ENCODE measurements at places on chromosomes 2 and 18. TPM values are rescaled to one million over a fixed set of nuclear protein-coding genes. Genes with fewer than 3 reads are reported as not detected.

DNA sequence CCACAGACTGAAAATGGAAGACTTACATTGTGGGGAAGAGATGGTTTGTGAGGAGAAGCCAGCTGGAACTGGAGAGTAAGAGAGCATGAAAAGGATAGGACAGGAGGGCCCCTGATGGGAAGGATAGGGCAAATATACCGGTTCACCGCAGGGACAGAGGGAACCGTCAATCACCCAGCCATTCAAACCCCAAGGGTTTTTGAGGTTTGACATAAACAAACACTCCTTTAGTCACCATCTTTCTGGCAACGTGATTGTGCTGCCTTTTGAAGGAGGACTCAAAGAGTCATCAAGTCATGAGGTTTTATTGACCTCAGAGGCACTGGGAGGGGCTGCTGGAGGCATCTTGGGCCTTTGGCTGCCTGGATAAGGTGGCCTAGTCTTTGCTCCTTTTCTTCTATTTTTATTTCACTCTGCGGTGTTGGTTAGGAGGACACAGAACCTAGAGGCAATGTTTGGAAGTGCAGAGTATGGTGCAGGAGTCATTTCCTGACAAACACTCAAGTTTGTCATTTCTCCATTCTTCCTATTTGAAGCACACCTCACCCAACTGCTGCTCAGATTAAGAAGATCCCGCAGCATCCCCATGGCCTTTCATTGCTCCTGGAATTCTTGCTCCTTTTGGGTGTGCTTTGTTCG is 487.3 kb upstream of the SPRED2 start:
- no peaks in the 10 kb centered on the region for H3K36me3 ChIP-seq
- no peak overlapping the region for H3K27ac ChIP-seq
- no peaks in the 10 kb centered on the region for H3K27me3 ChIP-seq
- H3K4me3 ChIP-seq = no peak overlapping the region
- DNase-seq = no peak

GRCh38 chr2:120430957-120431356 is 85.0 kb downstream of the INHBB start:
- no peak overlapping the region for H3K27ac ChIP-seq
- no peaks in the 10 kb centered on the region for H3K4me1 ChIP-seq
- no peaks in the 10 kb centered on the region for H3K36me3 ChIP-seq
- H3K27me3 ChIP-seq = peaks cover 51% of the 10 kb centered on the region
- DNase-seq = no peak

GRCh38 chr2:70901227-70902066 is 34.3 kb upstream of the ATP6V1B1 start:
- peak overlapping the region; percentile 81 for H3K4me3 ChIP-seq
- peaks cover 10% of the 10 kb centered on the region for H3K4me1 ChIP-seq
- peak overlapping the region; percentile 65 for H3K27ac ChIP-seq
- H3K27me3 ChIP-seq = peaks cover 95% of the 10 kb centered on the region
- H3K36me3 ChIP-seq = no peaks in the 10 kb centered on the region
- no peak for DNase-seq

- peaks cover 10% of the 10 kb centered on the region for H3K4me1 ChIP-seq
- H3K27ac ChIP-seq = no peak overlapping the region
- no peaks in the 10 kb centered on the region for H3K36me3 ChIP-seq
- no peak for DNase-seq
These were observed 297.6 kb downstream of the CDCA7 start for GRCh38 chr2:173652311-173652710.

- no peaks in the 10 kb centered on the region for H3K27me3 ChIP-seq
- peaks cover 9% of the 10 kb centered on the region for H3K4me1 ChIP-seq
- no peak overlapping the region for H3K27ac ChIP-seq
- H3K4me3 ChIP-seq = no peak overlapping the region
These were observed 89.7 kb upstream of the DTNA start for GRCh38 chr18:34620258-34620861.

- H3K27ac ChIP-seq = no peak overlapping the region
- no peaks in the 10 kb centered on the region for H3K27me3 ChIP-seq
- H3K36me3 ChIP-seq = no peaks in the 10 kb centered on the region
- no peak overlapping the region for H3K4me3 ChIP-seq
These were observed 76.6 kb upstream of the ZNF516 start for GRCh38 chr18:76571689-76572088.

- peaks cover 1% of the 10 kb centered on the region for H3K4me1 ChIP-seq
- H3K36me3 ChIP-seq = no peaks in the 10 kb centered on the region
- H3K4me3 ChIP-seq = no peak overlapping the region
- H3K27me3 ChIP-seq = no peaks in the 10 kb centered on the region
- DNase-seq = no peak
These were observed 385.2 kb upstream of the PIK3C3 start for GRCh38 chr18:41569867-41570266.

GRCh38 chr2:43198263-43198662 is 28.1 kb downstream of the ZFP36L2 start:
- no peaks in the 10 kb centered on the region for H3K36me3 ChIP-seq
- H3K27me3 ChIP-seq = no peaks in the 10 kb centered on the region
- no peak for DNase-seq
- no peak overlapping the region for H3K27ac ChIP-seq

GRCh38 chr2:142989273-142990204 is 112.1 kb downstream of the KYNU start:
- no peaks in the 10 kb centered on the region for H3K36me3 ChIP-seq
- DNase-seq = no peak
- H3K4me1 ChIP-seq = no peaks in the 10 kb centered on the region

GRCh38 chr2:9137379-9138150 is 69.0 kb upstream of the ASAP2 start:
- peaks cover 16% of the 10 kb centered on the region for H3K4me1 ChIP-seq
- H3K27me3 ChIP-seq = peaks cover 2% of the 10 kb centered on the region
- no peak for DNase-seq
- H3K4me3 ChIP-seq = no peak overlapping the region
- no peak overlapping the region for H3K27ac ChIP-seq
- H3K36me3 ChIP-seq = no peaks in the 10 kb centered on the region

DNA sequence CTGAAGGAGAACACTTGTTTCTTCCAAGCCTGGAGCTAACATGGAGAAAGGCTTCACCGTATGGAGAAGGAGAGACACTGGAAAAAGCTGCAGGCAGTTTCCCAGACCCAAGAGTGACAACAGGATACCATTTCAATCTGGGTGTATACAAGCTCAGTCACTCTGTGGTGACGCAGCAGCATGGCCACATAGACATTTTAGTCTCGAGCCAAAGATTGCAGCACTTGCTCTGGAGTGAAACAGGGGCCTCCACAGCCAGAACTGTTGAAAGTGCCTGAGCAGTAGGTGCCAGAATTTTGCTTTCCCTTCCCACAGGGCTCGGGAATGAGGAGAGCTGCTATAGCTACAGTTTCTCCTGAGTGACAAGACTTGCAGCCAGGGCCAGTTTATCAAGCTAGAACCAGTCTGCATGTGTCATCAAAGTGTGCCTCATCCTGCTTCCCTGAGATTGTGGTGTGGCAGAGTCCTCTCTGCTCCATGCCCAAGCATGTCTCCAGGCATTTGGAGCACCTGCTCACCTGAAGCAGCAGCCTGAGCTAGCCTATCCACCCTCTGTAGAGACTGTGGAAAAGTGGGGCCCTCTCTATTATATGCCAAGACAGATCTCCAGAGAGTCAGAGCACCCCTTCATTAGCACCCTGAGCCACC is 234.6 kb upstream of the CDH19 start:
- H3K27me3 ChIP-seq = no peaks in the 10 kb centered on the region
- no peak overlapping the region for H3K4me3 ChIP-seq

DNA sequence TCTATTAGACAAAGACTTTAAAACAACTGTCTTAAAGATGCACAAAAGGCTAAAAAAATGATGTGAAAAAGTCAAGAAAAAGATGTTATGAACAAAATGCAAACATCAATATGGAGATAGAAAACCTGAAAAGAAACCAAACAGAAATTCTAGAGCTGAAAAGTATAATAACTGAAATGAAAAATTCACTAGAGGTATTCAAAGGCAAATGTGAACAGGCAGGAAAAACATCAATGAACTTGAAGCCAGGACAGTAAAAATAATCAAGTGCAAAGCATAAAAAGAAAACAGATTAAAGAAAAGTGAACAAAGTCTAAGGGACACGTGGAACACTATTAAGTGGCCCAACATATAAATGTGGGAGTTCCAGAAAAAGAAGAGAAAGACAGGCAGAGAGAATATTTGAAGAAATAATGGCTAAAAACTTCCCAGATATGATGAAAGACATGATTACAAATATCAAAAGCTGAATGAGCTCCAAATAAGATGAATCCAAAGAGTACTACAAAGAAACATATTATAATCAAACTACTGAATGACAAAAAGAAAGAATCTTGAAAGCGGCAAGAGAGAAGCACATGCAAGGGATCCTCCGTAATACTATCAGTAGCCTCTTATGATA is 57.5 kb downstream of the KANSL1L start:
- no peak for DNase-seq
- peaks cover 2% of the 10 kb centered on the region for H3K4me1 ChIP-seq
- no peaks in the 10 kb centered on the region for H3K27me3 ChIP-seq
- peaks cover 40% of the 10 kb centered on the region for H3K36me3 ChIP-seq
- no peak overlapping the region for H3K27ac ChIP-seq
- H3K4me3 ChIP-seq = no peak overlapping the region

GRCh38 chr2:235560345-235560744 is 66.5 kb downstream of the AGAP1 start:
- H3K36me3 ChIP-seq = no peaks in the 10 kb centered on the region
- DNase-seq = no peak
- no peaks in the 10 kb centered on the region for H3K27me3 ChIP-seq

DNA sequence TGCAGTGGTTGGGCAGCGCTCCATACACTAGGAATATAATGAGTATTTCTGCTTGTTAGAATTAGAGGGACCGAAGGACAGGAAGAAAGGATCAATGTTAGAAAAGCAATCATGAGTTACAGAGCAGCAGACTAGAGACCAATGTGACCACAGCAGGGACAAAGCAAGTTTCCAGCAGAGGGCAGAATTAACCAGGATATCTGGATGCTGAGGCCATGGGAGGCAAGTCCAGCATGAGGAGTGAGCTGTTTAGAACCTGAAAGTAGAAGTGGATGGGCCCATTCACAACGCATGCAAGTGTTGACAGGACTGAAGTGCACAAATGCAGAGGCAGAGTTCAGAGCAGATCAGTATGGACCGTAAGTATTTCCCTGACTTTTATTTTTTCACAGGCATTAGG is 910.4 kb upstream of the GYPC start:
- peak; percentile 18 for DNase-seq
- H3K27me3 ChIP-seq = no peaks in the 10 kb centered on the region
- peaks cover 5% of the 10 kb centered on the region for H3K36me3 ChIP-seq
- peaks cover 5% of the 10 kb centered on the region for H3K4me1 ChIP-seq
- H3K4me3 ChIP-seq = no peak overlapping the region

DNA sequence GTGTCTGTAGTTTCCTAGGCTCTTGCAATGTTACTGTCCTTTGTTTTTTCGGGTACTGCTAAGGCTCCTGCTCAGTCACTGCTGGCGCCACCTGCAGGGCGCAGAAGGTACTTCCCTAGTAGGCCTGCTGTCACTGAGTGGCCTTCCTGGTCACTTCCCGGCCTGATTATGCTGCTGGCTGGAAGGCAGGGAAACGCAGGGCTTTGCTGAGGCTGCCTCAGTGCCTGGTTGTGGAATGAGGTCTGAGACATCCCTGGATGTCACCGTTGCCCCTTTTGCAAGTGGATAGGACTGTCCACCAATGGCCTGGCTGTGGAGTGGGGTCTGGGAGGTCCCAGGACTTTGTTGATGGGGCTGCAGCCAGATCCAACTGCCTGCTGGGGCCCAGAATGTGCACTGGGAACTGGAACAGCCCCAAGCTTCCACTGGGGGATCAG is 13.1 kb downstream of the DAW1 start:
- no peaks in the 10 kb centered on the region for H3K27me3 ChIP-seq
- no peak overlapping the region for H3K4me3 ChIP-seq
- no peaks in the 10 kb centered on the region for H3K36me3 ChIP-seq
- peaks cover 1% of the 10 kb centered on the region for H3K4me1 ChIP-seq

- H3K4me1 ChIP-seq = peaks cover 5% of the 10 kb centered on the region
- H3K4me3 ChIP-seq = no peak overlapping the region
- H3K36me3 ChIP-seq = peaks cover 2% of the 10 kb centered on the region
- no peaks in the 10 kb centered on the region for H3K27me3 ChIP-seq
These were observed 17.8 kb downstream of the RNF149 start for GRCh38 chr2:101290711-101291110.

- H3K4me1 ChIP-seq = no peaks in the 10 kb centered on the region
- DNase-seq = no peak
- H3K4me3 ChIP-seq = no peak overlapping the region
- H3K36me3 ChIP-seq = no peaks in the 10 kb centered on the region
- H3K27me3 ChIP-seq = peaks cover 4% of the 10 kb centered on the region
These were observed 112.7 kb downstream of the ZEB2 start for GRCh38 chr2:144407262-144407661.

DNA sequence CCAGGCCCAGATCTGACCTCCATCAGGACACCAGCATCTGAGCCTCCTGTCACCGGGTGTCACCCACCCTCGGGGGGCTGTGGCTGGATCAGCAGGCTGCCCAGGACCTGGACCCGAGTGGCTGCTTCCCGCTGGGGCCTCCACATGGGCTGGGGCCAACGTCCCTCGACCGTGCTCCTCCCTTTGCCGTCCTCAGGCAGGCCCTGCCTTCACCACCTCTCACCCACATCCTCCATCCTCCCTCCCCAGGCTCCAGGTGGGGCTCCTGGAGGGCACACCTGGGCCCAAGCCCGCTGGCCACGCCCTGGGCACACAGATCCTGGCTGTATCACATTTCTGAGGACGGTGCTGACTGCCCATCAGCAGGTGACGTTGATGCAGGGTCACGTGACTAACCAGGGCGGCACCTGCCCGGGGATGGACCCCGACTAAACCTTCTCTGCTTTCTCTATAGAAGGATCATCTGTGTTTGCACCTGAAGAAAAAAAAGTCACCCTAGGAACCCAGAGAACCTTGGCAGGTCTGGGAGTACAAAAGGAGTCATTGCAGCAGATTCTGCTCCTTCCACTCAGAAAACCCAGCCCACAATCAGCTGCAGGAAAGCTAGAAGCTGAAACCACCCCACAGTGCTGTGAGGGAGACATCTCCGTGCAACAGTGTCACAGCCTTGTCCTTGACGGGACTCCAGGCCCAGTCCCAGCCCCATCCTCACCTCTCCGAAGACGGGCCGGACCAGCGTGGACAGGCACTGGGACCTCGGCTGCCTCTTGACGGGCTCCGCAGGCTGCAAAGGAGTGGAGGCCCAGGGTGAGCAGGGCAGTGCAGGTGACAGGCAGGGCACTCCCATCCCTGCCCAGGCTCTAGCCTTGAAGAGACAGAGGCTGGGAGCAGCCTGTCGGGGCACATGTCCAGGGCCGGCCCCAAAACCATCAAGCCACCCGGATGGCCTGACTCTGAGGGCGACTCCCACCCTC is 11.2 kb downstream of the STK25 start:
- no peaks in the 10 kb centered on the region for H3K27me3 ChIP-seq
- H3K36me3 ChIP-seq = peaks cover 3% of the 10 kb centered on the region
- H3K4me1 ChIP-seq = no peaks in the 10 kb centered on the region
- no peak overlapping the region for H3K4me3 ChIP-seq
- DNase-seq = no peak

GRCh38 chr2:188984680-188985079 is 10.5 kb downstream of the COL3A1 start:
- H3K36me3 ChIP-seq = no peaks in the 10 kb centered on the region
- DNase-seq = no peak
- no peak overlapping the region for H3K27ac ChIP-seq
- H3K4me3 ChIP-seq = no peak overlapping the region
- no peaks in the 10 kb centered on the region for H3K27me3 ChIP-seq
- H3K4me1 ChIP-seq = no peaks in the 10 kb centered on the region

Gene POU3F3
- not detected for total RNA-seq

Gene GKN2
- total RNA-seq = not detected

Gene RNF152
- 32.0 TPM for total RNA-seq

Gene SCN1A
- 0.62 TPM for total RNA-seq

Gene KIAA2012
- not detected for total RNA-seq

Gene SP5
- total RNA-seq = 0.60 TPM

Gene REG3G
- total RNA-seq = not detected

Gene REL
- 11.9 TPM for total RNA-seq

Gene DOCK10
- total RNA-seq = 4.6 TPM

Gene APLF
- 11.6 TPM for total RNA-seq

Gene IGFBP2
- 249 TPM for total RNA-seq

Gene HOXD11
- total RNA-seq = not detected

Gene SAG
- not detected for total RNA-seq

Gene ECEL1
- total RNA-seq = 2.9 TPM

All from progenitor cell of endocrine pancreas (in vitro differentiated cells).